IPS DF 6.9 (cell line): ENCODE measurements at places on chromosomes 12 and 14.

DNA sequence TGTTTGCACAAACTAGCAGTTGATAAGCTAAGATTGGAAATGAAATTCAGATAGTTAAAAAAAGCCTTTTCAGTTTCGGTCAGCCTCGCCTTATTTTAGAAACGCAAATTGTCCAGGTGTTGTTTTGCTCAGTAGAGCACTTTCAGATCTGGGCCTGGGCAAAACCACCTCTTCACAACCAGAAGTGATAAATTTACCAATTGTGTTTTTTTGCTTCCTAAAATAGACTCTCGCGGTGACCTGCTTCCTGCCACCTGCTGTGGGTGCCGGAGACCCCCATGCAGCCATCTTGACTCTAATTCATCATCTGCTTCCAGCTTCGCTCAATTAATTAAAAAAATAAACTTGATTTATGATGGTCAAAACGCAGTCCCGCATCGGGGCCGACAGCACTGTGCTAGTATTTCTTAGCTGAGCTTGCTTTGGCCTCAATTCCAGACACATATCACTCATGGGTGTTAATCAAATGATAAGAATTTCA lies 335.6 kb downstream of the TMEM121 start:
- no peak for DNase-seq

- DNase-seq: no peak
Measured at GRCh38 chr12:5577211-5577612, 145.3 kb downstream of the NTF3 start.

- DNase-seq: no peak
Measured at GRCh38 chr12:116638376-116638775, 79.2 kb downstream of the MAP1LC3B2 start.

GRCh38 chr12:123271001-123271668 lies 521 bp downstream of the CDK2AP1 start:
- DNase-seq: no peak

- DNase-seq: no peak
Measured at GRCh38 chr14:30906752-30907658, 32.6 kb downstream of the COCH start.

GRCh38 chr12:125861299-125862281 lies 796.4 kb downstream of the AACS start:
- no peak for DNase-seq
